ENCODE measurements at places on chromosomes 3 and 15.

- peak; percentile 47 for DNase-seq
Measured at GRCh38 chr3:115784739-115785536, 161.6 kb downstream of the GAP43 start.

- DNase-seq, result no peak
Measured at GRCh38 chr3:65702202-65702601, 336.5 kb downstream of the MAGI1 start.

GRCh38 chr3:132630612-132631011 lies 29.0 kb downstream of the ACAD11 start:
- DNase-seq, result no peak

DNA sequence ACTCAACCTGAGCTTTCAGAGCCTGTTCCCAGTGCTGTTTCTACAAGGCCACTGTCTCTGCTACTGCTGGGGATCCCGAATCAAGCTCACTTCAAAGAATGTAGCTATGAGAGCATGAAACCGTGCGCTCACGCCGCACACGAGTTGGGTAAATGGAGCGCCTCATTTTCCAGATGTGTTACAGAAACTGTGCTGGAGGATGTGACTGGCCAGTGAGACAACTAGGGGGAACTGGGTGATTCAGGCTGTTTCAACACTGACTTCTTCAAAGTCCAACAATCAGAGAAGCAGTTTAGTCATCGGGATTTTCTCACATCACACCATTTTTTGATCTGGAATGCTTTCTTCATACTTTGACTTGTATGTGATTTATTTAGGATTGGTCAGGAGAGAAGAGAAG lies 3.5 kb downstream of the ZNF710 start:
- DNase-seq, result no peak

GRCh38 chr3:15683253-15683652 lies 81.7 kb downstream of the BTD start:
- DNase-seq, result no peak
